Motor neuron (in vitro differentiated cells): ENCODE measurements at places on chromosomes 5 and 9. TPM values are rescaled to one million over a fixed set of nuclear protein-coding genes. Genes with fewer than 3 reads are reported as not detected.

The ACTBL2 gene
- 0.17 TPM in 1 of 2 replicates, not detected in the other for total RNA-seq

The MELK gene
- 20.5 and 21.1 TPM in 2 replicates for total RNA-seq

The INSL4 gene
- 0.41 and 0.42 TPM in 2 replicates for total RNA-seq

The BNC2 gene
- 0.41 and 0.54 TPM in 2 replicates for total RNA-seq

The RLN2 gene
- 0.91 TPM in 1 of 2 replicates, not detected in the other for total RNA-seq

The SPATA31E1 gene
- total RNA-seq, result 0.14 and 0.21 TPM in 2 replicates

The TPPP gene
- total RNA-seq, result 1.2 and 1.7 TPM in 2 replicates

The OR1Q1 gene
- total RNA-seq, result not detected in 2 replicates

The DMGDH gene
- total RNA-seq, result 4.1 and 7.3 TPM in 2 replicates

The CRHBP gene
- 0.41 and 0.55 TPM in 2 replicates for total RNA-seq

The PKD2L2 gene
- 0.25 and 0.41 TPM in 2 replicates for total RNA-seq

- ATAC-seq, result no peak
These were observed 214.9 kb downstream of the ADAMTSL1 start for GRCh38 chr9:18688581-18689565.

- ATAC-seq, result no peak
These were observed 151.4 kb downstream of the HSD17B3 start for GRCh38 chr9:96150324-96151227.

- no peak for ATAC-seq
These were observed 471.4 kb downstream of the MAN2A1 start for GRCh38 chr5:110161162-110161561.

DNA sequence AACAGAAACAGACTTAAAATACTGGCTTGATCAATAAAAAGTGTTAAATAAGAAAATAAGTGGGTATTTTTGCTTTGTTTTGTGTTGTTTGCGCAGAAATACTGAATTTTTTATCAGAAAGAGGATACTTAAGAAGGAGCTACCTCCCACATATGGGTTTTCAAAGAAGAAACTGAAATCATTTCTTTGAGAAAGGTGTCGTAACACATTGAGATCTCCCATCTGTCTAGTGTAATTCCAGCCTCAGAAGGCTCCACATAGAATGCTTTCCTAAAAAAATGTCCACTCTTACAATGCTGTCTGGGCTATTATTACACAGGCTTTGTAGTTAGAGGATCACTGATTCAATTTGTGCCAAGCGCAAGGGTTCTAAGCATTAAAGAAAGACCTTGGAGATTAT is 226.2 kb downstream of the EPB41L4A start:
- ATAC-seq, result no peak

DNA sequence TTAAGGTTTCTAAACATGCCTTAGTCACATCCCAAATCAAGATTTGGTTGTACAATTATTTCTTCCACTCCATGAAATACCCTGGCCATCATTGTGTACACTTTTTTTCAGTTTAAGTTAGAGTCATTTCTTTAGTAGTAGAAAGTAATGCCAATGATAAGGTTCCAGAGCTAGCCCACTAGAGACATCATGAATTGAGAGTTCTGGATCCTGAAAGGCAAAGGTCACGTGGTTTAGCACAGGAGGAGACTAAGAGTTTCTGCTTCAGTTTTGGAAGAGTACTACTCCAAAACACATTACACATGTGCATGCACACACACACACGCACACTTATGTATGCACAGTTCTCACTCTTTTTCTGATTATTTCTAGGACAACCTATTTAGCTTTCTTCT is 4.8 kb upstream of the SREK1 start:
- no peak for ATAC-seq

- ATAC-seq, result no peak
These were observed 236.7 kb downstream of the CDH18 start for GRCh38 chr5:19751326-19751725.

DNA sequence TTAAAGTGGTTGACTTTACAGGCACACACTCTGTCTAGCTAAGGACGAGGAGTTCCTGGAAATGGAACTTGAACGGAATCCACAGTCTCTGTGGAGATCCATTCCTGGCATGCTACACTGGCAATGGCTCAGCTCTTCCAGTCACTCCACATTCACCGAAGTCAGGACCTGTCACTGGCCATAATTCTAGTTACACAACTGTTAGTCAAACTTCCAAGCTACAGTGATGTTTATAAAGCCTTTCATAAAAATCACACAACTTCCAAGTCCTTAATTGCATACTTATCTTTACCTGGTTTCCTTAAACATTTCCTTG is 15.7 kb downstream of the CDC14B start:
- peak; percentile 15 for ATAC-seq

DNA sequence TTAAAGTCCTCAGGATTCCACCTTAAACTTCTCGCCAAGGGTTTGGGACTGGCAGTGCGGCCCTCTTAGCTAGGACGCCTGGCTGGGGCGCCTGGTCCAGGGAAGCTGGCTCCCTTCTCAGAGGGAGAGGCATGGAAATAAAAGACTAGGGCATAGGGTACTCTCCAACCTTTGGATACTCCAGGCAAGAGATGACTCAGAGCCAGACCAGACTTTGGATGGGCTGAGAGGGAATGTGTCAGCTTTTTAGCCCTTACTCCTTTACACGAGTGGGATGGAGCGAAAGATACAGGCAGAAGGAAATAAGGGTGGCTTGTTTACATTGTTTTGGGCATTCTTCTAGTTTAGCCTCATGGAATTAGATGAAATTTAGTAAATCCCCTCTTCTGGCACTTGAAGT is 48.2 kb downstream of the IL31RA start:
- no peak for ATAC-seq

GRCh38 chr5:56211298-56211865 is 21.7 kb downstream of the ANKRD55 start:
- ATAC-seq, result peak; percentile 98

DNA sequence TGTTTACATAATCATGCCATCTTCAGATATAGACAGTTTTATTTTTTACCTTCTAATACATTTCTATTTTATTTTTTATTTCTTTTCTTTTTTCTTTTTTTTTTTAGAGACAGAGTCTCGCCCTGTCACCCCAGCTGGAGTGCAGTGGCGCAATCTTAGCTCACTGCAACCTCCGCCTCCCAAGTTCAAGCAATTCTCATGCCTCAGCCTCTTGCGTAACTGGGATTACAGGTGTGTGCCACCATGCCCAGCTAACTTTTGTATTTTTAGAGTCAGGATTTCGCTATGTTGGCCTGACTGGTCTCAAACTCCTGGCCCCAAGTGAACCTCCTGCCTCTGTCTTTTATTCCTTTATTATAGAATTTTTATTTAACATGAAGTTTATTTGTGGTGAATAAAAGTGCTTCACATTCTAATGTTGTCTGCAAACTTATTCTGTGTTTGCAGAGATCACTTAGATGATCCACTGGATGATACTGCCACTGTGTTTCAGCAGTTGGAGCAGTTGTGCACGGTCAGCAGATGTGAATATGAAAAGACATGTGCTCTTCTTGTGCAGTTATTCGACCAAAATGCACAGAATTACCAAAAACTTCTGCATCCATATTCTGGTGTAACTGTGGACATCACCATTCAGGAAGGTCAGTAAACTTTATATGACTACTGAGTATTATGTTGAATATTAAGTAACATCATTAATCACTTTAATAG is 62.2 kb downstream of the RANBP17 start:
- ATAC-seq, result no peak

DNA sequence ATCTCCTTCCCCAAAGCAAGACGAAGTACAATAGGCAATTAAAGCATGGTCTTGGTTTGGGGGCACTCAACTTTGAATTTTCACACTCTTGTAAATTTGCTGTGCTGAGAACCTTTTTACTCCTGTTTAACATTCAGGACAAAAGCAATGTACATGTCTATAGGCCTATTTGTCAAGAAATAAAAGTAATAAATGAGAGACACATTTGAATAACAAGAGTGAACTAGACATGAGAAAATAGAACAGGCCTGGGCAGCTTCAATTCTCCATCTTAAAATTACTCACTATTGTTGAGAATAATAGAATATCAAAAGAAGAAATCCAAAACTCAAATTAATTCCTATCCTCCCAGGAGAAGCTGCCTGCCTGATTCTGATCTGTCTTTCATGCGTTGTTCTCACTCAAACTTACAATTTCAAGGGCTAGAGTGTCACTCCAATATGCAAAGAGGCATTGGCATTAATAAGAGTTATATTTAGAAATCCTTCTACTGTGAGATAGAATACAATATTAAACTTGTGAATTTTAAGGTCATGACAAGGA is 192.9 kb upstream of the CCNG1 start:
- ATAC-seq, result peak; percentile 62

- no peak for ATAC-seq
These were observed 13.3 kb downstream of the NUP214 start for GRCh38 chr9:131138676-131139075.

- ATAC-seq, result peak; percentile 61
These were observed 209.9 kb downstream of the ADAMTSL1 start for GRCh38 chr9:18683851-18684250.

DNA sequence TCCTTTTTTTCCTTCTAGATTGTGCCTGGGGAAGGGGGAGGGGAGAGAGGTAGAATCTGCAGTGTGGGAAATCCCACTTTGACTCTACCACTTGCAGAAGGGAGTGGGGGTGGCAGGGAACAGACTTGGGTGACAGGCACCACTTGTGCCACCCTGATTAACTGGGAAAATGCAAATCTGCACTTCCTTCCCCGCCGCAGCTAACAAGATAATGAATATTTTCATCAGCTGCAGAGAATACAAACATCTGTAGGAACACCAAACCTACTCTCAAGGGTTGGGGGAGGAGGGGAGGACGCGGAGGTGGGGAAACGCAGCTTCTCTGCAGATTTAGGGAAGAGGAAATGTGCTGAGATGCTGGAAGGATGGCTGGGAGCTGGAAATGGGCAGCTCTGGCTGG is 73.5 kb downstream of the TRIM32 start:
- ATAC-seq, result peak; percentile 22

- no peak for ATAC-seq
These were observed 14.1 kb downstream of the HSPB3 start for GRCh38 chr5:54469622-54470021.

GRCh38 chr9:82903503-82903902 is 159.4 kb downstream of the RASEF start:
- peak; percentile 30 for ATAC-seq

DNA sequence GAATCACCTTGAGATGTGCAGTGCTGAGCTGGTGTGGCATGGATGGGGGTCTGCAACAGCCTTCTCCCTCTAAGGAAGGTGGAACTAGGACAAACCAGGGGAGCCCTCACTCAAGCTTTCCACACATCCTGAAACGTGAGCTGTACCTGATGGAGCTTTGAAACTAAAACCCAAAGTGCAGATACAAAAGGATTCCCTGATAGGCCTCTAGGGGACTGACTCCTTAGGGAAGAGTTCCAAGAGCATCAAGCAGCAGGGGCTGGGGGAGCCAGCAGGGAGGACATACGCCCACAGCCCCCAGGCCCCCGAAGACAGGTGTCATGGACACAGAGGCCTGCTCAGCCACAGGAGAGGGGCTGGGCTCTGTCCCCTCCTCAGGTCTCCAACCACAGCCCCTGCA is 17.7 kb downstream of the ARHGEF37 start:
- no peak for ATAC-seq

- ATAC-seq, result no peak
These were observed 582 bp upstream of the FBXO4 start for GRCh38 chr5:41924526-41924871.

- peak; percentile 32 for ATAC-seq
These were observed 217.0 kb downstream of the FBXL7 start for GRCh38 chr5:15717001-15717400.

DNA sequence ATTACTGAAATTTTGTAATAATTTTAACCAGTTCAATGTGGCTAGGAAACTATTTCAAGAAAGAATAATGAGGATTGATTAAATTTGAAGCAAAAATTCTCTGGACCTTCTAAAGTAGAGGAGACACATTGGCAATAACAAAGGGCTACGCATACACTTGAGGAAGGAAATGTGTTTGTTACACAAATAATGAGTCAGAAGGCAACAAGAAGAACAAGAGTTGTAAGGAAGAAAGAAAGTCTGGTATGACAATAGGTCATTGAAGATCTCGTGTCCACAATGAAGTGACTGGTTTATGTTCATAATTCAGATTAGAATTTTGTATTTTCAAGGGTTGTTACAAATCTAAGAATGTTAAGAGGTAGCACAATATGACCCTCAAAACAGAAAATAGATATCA is 25.8 kb downstream of the ST8SIA4 start:
- no peak for ATAC-seq

- ATAC-seq, result no peak
These were observed 151.7 kb downstream of the PRELID2 start for GRCh38 chr5:145683431-145683830.

DNA sequence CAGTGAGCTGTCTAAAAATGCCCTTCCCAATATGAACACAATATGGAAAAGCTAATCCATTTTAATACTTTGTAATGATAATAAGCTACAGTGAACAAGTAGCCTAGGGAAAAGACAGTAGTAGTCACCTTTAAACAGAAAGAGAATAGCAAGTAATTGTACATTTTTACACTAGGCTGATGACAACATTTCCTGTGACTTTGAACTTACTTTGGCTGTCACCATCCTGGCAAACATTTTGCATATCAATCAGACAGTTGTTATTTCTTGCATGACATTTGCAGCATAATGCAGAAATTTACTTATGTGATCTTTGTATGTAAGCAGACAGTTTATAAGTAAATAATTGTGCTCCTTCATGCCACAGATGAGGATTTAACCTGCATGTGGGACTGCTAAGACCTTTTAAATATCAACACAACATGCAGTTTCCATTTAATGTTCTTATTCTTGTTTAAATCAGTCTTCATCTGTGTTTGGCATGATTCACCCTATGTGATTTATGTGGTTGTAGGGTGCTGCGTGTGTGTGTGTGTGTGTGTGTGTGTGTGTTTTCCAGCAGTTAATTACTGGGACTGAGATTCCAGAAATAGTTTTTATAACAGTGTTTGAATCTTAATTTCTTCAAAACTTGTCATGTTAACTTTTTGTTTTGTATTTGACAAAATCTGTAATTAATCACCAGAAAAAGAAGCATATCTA is 997.1 kb upstream of the ARRDC3 start:
- peak; percentile 43 for ATAC-seq

DNA sequence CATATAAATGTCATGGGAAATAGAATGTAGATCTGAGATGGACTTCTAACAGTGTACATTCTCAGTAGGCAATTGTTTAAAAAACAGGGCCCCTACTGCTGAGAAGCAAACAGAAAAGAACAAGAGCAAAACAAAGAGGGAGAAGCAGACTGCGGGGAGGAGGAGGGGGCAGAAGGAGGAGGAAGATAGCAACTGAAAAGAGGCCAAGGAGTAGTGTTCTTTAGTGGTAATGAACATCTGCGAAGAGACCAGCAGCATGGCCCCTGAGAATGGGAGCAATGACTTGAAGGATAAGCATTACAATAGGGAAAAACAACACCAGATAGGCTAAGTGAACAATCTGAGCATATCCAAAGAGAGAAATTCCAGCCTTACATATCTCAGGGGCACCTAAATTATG is 36.8 kb downstream of the HAPLN1 start:
- ATAC-seq, result no peak

DNA sequence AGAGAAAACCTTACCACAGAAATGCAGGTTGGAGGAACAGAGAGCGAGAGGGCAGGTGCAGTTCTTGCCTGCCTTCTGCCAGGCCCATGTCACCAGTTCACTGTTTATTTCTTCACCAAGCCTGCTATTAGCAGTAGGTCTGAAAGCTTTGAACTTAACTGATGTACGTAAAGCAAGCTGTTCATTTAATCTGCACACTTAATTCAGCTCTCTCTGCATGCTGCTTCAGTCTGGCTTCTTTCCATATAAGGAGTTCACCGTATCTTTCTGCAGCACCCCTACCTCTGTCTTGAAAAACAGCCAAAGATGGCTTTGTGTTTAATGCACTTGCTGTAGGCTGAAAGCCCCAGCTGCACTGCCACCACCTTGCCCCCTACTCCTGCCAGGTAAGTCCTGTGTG is 205.1 kb downstream of the RAB3C start:
- peak; percentile 72 for ATAC-seq

- ATAC-seq, result no peak
These were observed 46.0 kb downstream of the C9orf152 start for GRCh38 chr9:110161940-110162339.

- ATAC-seq, result peak; percentile 54
These were observed 124.1 kb upstream of the KCNN2 start for GRCh38 chr5:114237766-114238165.
